ENCODE measurements at places on chromosomes 7 and 10.

DNA sequence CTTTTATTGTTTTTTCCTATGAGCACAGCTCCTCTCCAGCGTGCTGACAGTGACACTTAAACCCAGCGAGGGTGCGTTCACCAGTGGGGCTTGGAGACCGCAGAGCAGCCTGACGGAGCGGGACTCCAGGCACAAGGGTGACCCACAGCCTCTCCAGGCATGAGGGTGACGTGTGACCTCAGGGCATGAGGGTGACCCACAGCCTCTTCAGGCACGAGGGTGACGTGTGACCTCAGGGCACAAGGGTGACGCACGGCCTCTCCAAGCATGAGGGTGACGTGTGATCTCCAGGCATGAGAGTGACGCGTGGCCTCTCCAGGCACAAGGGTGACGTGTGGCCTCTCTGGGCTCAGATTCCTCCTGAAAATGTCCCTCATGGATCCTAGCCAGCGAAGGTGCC, 164.3 kb upstream of the TCERG1L start:
- DNase-seq: no peak

DNA sequence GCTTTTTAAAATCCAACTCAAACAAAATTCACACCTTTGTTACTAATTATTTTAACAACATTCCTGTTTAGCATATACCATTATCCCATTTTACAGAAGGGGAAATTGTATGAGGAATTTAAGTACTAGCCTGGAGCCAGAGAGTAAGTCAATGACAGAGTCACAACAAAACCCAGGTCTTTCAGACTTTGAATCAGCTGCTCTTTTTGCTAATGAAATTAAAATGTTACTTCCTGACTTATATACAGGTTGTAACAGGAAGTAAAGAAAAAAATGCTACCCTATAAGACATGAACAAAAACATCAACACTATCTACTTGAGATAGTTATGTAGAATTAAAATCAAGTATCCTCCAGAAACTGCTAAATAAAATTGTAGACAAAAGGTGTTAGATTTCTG, 82.6 kb upstream of the ASAH2 start:
- no peak for DNase-seq

DNA sequence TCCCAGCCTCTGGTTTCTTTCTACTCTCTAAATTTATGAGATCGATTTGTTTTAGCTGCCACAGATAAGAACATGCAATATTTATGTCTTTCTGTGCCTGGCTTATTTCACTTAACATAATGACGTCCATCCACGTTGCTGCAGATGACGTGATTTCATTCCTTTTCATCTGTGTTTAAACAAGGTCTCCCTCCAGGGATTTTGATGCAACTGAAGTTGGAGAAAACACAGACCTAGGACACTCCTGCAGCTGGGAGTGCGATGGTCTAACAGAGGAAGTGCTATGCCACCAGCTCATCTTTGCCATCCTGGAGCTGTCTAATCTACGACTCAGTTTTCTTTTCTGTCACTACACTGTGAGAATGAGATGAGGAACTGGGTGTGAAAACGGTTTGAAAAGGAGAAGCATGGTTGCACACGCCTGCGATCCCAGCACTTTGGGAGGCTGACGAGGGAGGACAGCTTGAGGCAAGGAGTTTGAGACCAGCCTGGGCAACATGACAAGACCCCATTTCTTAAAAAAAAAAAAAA, 1.5 kb upstream of the KCTD7 start:
- no peak for DNase-seq

- DNase-seq: no peak
These were observed 119.3 kb downstream of the NRP1 start for GRCh38 chr10:33215154-33215553.

GRCh38 chr10:107477266-107477665, 312.8 kb upstream of the SORCS1 start:
- DNase-seq: no peak

GRCh38 chr10:3263747-3264146, 91.2 kb upstream of the PITRM1 start:
- DNase-seq: no peak

GRCh38 chr7:41882256-41882655, 179.4 kb upstream of the INHBA start:
- no peak for DNase-seq

- no peak for DNase-seq
These were observed 80.3 kb downstream of the NSUN6 start for GRCh38 chr10:18571076-18571475.

- no peak for DNase-seq
These were observed 38.1 kb upstream of the CDHR3 start for GRCh38 chr7:105924945-105925344.

All from ecto neural progenitor cell (in vitro differentiated cells).